ENCODE measurements at places on chromosomes 1 and 21. TPM values are rescaled to one million over a fixed set of nuclear protein-coding genes. Genes with fewer than 3 reads are reported as not detected.
A peak's percentile ranks its signal among the peaks of the same experiment; 100 is the strongest.

Gene CD1E
- total RNA-seq: not detected

GRCh38 chr1:40742363-40743061 lies 41.1 kb upstream of the KCNQ4 start:
- no peak overlapping the region for H3K27ac ChIP-seq
- no peaks in the 10 kb centered on the region for H3K27me3 ChIP-seq
- DNase-seq: no peak

- no peaks in the 10 kb centered on the region for H3K36me3 ChIP-seq
- no peaks in the 10 kb centered on the region for H3K27me3 ChIP-seq
- peak overlapping the region; percentile 85 for H3K27ac ChIP-seq
- no peak for DNase-seq
These were observed 691 bp upstream of the MPZL1 start for GRCh38 chr1:167720965-167721616.

DNA sequence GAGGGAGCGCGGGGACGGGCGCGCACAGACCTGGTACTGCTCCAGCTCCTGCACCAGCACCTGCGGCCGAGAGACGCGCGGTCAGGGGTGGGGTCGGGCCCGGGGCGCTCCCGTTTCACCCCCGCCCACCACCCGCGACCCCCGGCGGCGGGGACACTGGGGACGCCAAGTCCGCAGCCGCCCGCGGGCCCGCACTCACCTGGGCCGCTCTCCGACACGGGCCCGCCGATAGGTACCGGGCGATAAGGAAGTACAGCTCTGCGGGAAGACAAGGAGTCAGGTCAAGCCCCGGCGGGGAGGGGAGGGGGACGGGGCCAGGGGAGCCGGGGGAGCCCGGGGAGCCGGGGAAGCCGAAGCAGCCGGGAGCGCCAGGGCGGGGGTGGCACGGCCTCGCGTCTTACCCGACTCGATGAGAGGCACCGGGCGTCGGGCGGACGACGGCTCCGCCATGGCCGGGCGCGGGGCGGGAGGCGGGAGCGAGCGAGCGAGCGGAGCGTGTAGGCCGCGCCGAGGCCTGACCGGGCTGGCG lies 326 bp downstream of the BRWD1 start:
- H3K4me1 ChIP-seq: peaks cover 23% of the 10 kb centered on the region
- peak overlapping the region; percentile 86 for H3K4me3 ChIP-seq
- peak overlapping the region; percentile 89 for H3K27ac ChIP-seq
- H3K36me3 ChIP-seq: no peaks in the 10 kb centered on the region
- H3K27me3 ChIP-seq: no peaks in the 10 kb centered on the region
- peak; percentile 47 for DNase-seq

Gene TRIM17
- 4.5 TPM for total RNA-seq

Gene CYP4A11
- total RNA-seq: not detected

DNA sequence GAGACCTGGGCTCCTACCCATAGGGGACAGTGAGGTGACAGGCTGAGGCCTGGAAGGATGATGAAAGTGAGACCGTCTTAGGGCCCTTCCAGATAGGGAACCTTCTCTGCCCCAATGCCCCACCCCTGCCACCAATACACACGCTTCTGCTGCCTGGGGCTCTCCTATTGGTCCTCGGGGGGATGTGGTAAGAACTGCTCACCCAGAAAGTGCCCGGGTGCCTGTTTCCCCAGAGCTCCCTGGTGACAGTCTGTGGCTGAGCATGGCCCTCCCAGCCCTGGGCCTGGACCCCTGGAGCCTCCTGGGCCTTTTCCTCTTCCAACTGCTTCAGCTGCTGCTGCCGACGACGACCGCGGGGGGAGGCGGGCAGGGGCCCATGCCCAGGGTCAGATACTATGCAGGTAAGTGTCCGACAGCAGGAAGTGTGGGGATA lies 948 bp downstream of the SEMA4A start:
- no peak overlapping the region for H3K4me3 ChIP-seq
- no peaks in the 10 kb centered on the region for H3K36me3 ChIP-seq
- peak overlapping the region; percentile 36 for H3K27ac ChIP-seq
- DNase-seq: no peak
- H3K27me3 ChIP-seq: no peaks in the 10 kb centered on the region
- no peaks in the 10 kb centered on the region for H3K4me1 ChIP-seq

DNA sequence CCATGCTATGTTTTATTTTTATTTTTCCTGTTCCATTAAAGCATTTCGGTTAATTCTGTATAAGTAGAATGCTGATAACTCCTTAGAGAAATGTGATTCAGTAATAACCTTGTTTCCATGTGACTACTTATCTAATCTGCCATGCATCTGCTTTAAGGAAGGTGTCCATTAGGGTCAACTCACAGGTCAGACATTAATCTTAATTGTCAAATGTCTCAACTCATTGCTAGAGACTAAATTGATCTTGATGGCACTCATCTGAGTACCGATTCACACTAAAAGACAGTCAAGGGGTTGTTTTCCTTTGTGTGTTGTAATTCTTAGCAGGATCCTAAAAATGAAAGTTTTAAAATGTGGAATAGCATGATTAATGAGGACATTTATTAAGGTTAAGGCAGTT lies 41.8 kb downstream of the ITSN1 start:
- H3K36me3 ChIP-seq: no peaks in the 10 kb centered on the region
- no peak for DNase-seq
- H3K27me3 ChIP-seq: no peaks in the 10 kb centered on the region
- H3K4me1 ChIP-seq: peaks cover 73% of the 10 kb centered on the region

- no peaks in the 10 kb centered on the region for H3K36me3 ChIP-seq
- H3K4me3 ChIP-seq: no peak overlapping the region
- H3K27ac ChIP-seq: no peak overlapping the region
These were observed 8.7 kb downstream of the GBP4 start for GRCh38 chr1:89190017-89190416.

DNA sequence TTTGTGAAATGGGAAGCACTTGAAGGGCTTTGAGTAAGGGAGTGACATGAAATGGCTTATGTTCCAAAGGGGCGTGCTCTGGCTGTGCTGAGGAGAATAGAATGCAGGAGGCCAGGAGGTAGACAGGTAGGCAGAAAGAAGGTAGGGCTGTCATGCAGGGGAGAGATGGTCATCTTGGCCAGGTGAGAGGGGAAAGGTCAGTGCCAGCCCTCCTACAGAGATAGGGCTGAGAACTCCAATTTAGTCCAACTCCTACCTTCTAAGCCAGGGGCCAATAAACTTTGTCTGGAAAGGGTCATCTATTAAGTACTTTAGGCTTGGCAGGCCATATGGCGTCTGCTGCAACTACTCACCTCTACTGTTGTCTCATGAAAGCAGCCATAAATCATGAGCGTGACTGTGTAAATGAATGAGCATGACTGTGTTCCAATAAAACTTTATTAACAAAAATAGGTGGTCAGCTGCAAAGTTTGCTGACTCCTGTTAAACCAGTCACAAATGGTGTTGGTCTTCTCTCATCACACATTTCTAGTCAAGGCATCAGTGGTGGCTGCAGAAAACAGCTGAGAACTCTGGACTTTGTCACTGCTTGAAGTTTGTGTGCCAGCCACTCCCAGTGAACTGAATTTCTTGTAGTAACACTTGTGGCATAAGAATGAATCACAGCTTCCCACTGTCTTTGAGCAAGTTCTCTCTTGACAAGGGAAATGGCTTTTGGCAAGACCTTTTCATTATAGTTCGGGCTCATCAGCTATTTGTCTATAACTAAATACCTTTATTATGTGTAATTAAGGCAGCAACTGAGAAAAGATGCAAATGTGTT lies 32.0 kb upstream of the CD2 start:
- H3K4me3 ChIP-seq: no peak overlapping the region
- DNase-seq: no peak
- no peaks in the 10 kb centered on the region for H3K27me3 ChIP-seq
- no peaks in the 10 kb centered on the region for H3K4me1 ChIP-seq
- no peaks in the 10 kb centered on the region for H3K36me3 ChIP-seq

Gene GALE
- 51.6 TPM for total RNA-seq

DNA sequence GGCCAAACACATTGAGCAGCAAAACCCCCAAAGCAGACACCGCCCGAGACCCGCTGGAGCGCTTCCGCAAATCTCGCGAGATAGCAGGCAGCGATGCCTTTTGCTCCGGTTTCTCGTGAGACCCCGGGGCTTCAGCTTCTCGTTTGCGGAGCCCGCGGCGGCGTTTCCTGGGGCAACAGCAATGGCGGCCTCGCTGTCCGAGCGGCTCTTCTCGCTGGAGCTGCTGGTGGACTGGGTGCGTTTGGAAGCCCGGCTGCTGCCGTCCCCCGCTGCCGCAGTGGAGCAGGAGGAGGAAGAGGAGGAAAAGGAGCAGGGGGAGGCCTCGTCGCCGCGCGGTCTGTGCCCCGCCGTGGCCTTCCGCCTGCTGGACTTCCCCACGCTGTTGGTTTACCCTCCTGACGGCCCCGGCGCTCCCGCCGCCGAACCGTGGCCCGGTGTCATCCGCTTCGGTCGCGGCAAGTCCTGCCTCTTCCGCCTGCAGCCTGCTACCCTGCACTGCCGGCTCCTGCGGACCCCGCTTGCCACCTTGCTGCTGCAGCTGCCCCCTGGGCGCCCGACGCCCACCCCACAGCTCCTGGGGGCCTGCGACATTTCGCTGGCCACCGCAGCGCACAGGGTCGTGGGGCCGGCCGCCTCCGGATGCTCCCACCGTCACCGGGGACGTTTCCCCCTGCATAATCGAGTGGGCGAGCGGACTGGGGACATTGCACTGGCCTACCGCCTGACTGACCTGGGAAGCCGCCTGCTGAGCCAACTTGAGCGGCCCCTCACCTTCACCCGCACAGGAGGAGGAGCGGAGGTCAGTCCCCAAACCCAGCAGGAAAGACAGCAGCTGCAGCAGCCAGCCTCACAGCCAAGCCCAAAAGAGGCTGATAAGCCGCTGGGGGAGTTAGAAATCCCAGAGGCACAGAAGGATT lies at the start of gene MAP10:
Gene MAP10, plus strand, starts transcription at position 148 of the 917 bp plus-strand sequence. Its CDS starts 34 bp downstream, at position 182.
- DNase-seq: no peak
- H3K27ac ChIP-seq: no peak within 1 kb of the TSS
- no peaks in the 10 kb centered on the region for H3K36me3 ChIP-seq
- H3K4me3 ChIP-seq: no peak within 1 kb of the TSS
- no peaks in the 10 kb centered on the region for H3K27me3 ChIP-seq

- H3K4me1 ChIP-seq: no peaks in the 10 kb centered on the region
- no peak overlapping the region for H3K4me3 ChIP-seq
- no peak for DNase-seq
- no peaks in the 10 kb centered on the region for H3K27me3 ChIP-seq
These were observed 79.6 kb downstream of the MAP3K21 start for GRCh38 chr1:233406994-233407631.

DNA sequence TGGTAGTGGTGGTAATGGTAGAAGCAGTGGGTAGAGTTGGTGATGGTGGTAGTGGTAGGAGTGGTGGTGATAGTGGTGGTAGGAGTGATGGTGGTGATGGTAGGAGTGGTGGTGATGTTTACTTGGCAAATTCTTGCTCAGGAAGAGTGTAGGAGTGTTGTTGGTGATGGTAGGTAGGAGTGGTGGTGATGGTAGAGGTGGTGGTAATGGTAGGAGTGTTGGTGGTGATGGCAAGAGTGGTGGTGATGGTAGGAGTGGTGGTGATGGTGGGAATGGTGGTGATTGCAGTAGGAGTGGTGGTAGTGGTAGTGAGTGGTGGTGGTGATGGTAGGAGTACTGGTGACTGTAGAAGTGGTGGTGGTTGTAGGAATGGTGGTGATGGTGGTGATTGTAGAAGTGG lies 106.5 kb downstream of the DISC1 start:
- DNase-seq: no peak
- H3K27ac ChIP-seq: no peak overlapping the region
- H3K27me3 ChIP-seq: no peaks in the 10 kb centered on the region

Gene ZMYND12
- total RNA-seq: 0.36 TPM

DNA sequence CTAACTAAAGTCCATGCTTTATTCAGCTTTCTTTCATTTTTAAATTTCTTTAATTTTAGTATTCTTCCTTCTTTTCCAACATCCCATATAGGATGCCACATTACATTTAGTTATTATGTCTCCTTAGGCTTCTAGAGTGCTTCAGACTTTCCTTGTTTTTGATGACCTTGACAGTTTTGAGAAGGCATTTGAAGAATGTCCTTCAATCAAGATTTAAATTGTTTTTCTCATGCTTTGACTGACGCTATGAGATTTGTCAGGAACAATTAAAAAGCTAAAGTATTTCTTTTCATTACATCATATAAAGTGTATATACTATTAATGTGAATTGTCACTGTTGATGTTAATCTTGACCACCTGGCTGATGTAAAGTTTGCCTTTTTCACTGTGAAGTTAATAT lies 173.7 kb upstream of the LYPLAL1 start:
- H3K4me1 ChIP-seq: no peaks in the 10 kb centered on the region
- no peaks in the 10 kb centered on the region for H3K27me3 ChIP-seq
- H3K27ac ChIP-seq: no peak overlapping the region
- H3K4me3 ChIP-seq: no peak overlapping the region

DNA sequence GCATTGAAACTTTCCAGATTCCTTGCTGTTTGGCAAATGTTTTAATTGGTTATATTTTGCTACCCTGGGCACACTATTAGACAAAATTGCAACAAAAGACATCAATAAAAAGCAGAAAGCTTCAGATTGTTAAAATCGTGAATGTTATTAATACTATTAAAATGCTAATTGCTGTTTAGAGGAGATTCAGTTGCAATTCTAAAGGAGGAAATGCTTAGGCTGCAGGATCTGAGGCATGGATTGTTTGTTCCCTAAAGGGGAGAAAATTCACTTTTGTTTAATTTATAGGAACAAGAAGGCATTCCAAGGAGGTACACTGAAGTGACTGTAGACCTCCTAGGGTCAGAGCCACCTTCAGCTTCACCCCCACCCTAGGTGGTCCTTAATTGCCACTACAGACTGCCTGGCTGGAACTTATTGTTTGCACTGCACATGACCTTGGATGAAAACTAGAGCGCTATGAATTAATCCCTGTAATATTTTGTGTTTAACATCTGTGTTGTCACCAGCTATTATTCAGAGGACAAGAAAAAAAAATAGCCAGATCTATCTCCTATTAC lies 1266.9 kb upstream of the ADGRL2 start:
- H3K4me1 ChIP-seq: no peaks in the 10 kb centered on the region
- no peaks in the 10 kb centered on the region for H3K36me3 ChIP-seq
- no peak overlapping the region for H3K27ac ChIP-seq

Gene FMOD
- 36.3 TPM for total RNA-seq

- H3K4me3 ChIP-seq: no peak overlapping the region
- H3K27me3 ChIP-seq: no peaks in the 10 kb centered on the region
- H3K4me1 ChIP-seq: no peaks in the 10 kb centered on the region
- H3K36me3 ChIP-seq: no peaks in the 10 kb centered on the region
These were observed 997.3 kb downstream of the AMY1C start for GRCh38 chr1:104746994-104747393.

Gene CBR3
- not detected for total RNA-seq

Gene BGLAP
- total RNA-seq: 1.3 TPM

Gene CAMTA1
- total RNA-seq: 61.4 TPM

- H3K27me3 ChIP-seq: no peaks in the 10 kb centered on the region
- peak overlapping the region; percentile 84 for H3K27ac ChIP-seq
- peak overlapping the region; percentile 14 for H3K4me3 ChIP-seq
- H3K4me1 ChIP-seq: peaks cover 32% of the 10 kb centered on the region
These were observed 5.4 kb downstream of the BLACAT1 start for GRCh38 chr1:205450448-205450847.

All from Caco-2 (cell line).